ENCODE measurements at places on chromosomes 6 and 20.

DNA sequence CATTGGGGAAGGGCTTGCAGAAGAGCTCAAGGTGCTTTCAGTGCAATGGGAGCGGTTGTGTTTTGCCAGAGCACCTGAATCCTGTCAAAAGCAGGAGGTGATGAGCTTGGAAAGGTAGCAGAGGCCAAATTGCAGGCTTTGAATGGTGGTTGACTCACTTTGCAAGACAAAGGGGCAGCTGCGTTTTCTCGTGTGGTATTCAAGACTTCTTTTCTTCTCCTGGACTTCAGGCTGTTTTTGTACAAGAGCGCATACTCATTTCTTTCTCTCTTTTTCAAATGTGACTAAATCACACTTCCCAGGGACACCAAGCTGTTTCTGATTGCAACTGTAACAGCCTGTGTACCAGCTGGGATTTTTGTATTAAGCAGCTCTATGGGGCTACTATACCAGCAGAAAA, 32.3 kb downstream of the GHRH start:
- no peak for DNase-seq

- DNase-seq: peak; percentile 31
Measured at GRCh38 chr6:83908813-83909212, 49.3 kb downstream of the CYB5R4 start.

DNA sequence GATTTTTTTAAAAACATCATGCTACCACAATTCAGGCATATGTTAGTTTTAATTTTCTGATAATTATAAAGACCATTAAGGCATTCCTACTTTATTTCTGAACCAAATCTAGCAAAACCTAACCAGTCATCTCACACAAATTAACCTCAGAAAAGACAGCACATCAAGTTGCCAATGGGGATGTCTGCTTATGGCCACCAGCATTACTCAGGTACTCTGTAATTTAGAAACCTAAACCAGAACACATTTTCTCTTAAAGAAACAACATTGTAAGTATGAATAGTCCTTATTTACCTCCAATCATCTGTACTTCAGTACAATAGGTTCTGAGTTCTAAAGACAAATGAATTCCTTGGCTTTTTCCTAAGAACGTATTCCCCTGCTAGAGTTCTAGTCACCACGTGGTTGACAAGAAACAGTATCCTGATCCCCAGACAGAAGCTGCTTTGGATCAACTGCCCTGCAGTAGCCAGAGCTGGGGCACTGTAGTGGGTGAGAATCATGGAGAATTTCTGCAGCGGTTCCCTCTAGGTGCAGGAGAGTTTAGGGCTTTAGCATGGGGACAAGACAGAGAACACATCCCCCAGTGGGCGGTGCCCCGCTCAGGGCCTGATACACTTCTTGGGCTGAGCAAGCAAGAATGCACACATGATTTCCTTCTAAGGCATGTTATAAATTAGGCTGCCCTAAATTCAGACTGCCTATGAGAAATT, 15.4 kb downstream of the GCLC start:
- DNase-seq: peak; percentile 37

GRCh38 chr6:97462031-97462430, 179.0 kb upstream of the MMS22L start:
- DNase-seq: no peak

- no peak for DNase-seq
Measured at GRCh38 chr6:14924126-14925024, 321.5 kb upstream of the JARID2 start.

GRCh38 chr6:118801257-118801656, 92.7 kb upstream of the ASF1A start:
- no peak for DNase-seq

DNA sequence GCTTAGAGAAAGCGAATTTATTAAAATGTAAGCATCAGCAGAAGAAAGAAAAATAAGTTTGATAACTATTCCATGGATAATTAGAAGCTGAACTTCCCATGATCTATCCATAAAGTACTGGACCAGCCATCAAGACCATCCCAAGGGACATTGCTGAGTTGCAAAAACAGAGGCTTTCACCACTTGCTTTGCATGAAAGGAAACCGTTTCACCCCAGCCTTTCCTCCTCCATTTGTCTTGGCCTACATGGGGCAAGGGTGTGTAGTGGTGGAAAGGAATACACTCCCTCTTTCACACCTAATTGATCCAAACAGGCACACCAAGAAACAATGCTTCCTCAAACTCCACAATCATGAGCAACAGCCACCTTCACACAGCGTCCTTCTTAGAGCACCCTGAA, 10.4 kb downstream of the HIVEP2 start:
- no peak for DNase-seq

GRCh38 chr20:4997222-4997621, 4.1 kb downstream of the SLC23A2 start:
- peak; percentile 71 for DNase-seq

DNA sequence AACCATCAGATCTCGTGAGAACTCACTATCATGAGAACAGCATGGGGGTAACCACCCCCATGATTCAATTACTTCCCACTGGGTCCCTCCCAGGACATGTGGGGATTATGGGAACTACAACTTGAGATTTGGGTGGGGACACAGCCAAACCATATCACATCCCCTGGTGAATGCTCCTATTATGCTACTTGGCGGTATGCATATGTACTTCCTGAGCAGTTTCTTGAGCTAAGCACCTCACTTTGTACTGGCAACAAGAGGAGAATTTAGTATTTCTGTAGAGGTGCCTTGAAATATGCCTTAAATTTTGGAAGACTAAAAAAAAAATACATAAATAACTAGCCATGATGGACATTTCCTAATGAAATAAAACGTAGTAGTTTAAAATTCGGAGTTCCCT, 327.2 kb upstream of the CITED2 start:
- DNase-seq: no peak

- DNase-seq: no peak
Measured at GRCh38 chr20:3360752-3361151, 46.7 kb downstream of the DNAAF9 start.

DNA sequence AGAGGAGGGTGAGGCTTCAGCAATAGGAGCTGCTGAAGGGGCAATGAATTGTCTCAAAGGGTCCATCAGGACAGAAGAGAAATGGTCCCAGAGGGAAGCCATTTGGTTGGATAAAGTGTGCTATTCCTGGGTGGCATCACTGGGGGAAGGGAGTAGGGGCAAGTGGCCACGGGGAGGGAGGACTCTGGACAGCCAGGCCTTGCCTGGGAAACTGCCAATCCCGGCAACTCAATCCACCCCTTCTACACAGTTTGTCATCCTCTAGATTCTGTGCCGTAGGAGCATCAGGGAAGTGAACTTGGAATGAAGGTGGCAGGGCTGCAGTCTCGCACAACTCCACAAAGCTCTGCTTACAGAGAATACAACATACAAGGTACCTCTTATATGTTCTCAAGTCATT, 59.5 kb upstream of the RIPOR2 start:
- DNase-seq: no peak

DNA sequence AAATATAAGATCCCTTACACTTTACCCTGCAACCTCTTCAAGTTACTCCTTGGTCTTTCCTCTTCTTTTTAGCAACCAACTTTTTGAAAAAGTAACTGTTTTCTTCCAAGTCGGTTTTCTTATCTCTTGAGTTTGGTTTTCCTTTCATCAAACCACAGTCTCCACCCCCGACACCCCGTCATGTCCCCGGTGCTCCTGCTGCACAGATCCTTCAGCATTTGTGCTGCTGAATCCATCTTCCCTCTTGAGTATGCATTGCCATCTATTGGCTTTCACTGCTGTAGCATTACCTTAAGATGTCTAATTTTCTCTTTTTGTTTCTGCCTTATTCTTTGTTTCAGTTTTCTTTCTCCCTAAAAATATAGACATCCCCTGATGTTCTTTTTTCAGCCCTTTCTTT, 11.9 kb upstream of the TNFRSF21 start:
- DNase-seq: no peak
